ENCODE measurements at places on chromosomes 7 and 10.

- no peak for DNase-seq
These were observed 650.4 kb downstream of the NXPH1 start for GRCh38 chr7:9083837-9084236.

DNA sequence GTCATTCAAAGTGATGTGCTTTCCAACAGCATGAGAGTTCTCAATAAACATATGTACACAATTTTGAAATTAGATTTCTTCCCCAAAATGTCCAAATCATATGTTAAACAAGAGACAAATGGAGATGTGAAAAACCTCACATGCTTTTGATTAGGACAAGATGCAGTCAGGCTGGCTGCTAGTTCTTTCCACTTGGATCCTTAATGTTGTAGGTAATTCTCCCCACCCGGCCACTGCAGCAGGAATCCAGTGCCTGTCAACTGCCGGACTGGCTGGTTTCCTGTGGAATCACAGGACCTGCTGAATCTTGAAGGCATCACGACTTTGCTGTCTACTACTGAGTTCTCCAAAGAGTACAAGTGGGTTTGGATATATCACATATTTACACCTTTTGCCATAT, 138.6 kb upstream of the AKR1E2 start:
- DNase-seq: no peak

GRCh38 chr7:134832367-134832766, 52.9 kb downstream of the CALD1 start:
- DNase-seq: no peak

GRCh38 chr10:14723052-14723689, 51.5 kb downstream of the FAM107B start:
- no peak for DNase-seq

GRCh38 chr10:102438374-102438773, 6.0 kb upstream of the CUEDC2 start:
- DNase-seq: no peak

DNA sequence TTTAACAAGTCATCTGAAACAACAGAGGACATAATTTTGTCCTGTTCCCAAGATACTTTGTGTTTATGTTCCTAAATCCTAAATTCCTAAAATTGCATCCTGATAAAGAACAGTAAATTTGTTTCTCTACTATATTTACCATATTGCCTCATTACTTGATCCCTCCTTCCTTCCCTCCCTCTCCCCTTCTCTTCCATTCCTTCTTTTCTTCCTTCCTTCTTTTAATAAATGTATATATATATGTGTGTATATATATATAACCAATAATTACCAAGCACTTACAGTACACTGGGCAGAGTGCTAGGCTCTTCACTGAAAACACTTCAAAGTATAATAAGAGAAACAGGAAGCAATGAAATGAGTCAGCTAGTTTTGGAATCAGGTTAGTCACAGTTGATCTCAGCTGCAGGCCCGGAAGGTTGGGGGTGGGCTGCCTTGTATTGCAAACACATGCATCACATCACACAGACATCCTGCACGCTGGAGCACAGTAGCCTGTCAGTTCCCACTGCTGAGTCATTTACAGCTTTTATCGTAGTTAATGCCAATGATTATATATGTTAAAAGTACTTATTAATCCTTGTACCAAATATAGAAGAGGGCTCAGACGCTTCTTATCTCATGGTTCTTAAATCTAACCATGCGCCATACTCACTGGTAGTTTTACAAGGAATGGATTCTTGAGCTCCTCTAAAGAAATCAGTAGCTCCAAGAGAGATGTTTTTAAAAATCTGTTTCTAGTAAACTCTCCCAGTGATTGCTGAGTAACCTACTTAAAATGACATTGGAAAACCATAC, 551.7 kb downstream of the GRM8 start:
- DNase-seq: no peak

- no peak for DNase-seq
These were observed 625 bp downstream of the RP9 start for GRCh38 chr7:33108554-33109004.

DNA sequence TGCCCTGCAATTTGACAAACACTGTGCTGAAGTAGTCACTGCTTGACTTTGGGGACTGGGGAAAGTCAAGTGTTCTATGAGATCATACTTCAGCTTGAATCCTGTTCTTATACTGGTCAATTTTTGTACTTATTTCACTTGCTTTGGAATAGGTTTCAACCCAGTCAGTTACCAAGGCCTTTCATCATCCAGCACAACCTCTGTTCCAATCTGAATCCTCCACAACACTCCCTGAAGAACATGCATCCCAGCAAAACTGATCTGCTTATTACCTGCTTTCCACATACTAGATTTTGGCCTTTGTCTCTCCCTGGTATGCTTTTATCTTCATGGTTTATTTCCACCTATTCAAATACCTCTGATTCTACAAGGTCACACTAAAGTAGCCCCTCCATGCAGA, 29.5 kb downstream of the DPY19L1 start:
- DNase-seq: no peak

GRCh38 chr7:27251652-27252590, 9.3 kb downstream of the EVX1 start:
- DNase-seq: no peak

GRCh38 chr7:87105401-87105800, 45.9 kb upstream of the ELAPOR2 start:
- no peak for DNase-seq

GRCh38 chr7:20441991-20442441, 111.3 kb downstream of the ITGB8 start:
- DNase-seq: no peak

DNA sequence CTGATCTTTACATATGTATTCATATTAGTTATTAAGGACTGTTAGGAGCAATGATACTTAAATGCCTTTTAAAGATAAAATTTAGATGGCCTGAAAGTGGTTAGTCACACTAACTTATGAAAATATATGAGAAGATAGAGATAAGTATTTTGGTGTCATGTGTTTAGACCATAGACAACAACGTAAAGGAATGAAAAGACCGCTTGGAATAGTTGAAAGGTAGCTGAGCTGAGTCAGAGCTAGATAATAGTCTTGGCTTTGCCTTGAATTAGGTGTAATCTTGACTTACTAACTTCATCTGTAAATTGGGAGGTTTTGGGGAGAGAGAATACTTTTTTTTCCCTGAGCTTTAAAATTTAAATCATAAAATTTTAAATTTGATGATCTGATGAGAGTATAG, 127.0 kb downstream of the LYZL1 start:
- no peak for DNase-seq

DNA sequence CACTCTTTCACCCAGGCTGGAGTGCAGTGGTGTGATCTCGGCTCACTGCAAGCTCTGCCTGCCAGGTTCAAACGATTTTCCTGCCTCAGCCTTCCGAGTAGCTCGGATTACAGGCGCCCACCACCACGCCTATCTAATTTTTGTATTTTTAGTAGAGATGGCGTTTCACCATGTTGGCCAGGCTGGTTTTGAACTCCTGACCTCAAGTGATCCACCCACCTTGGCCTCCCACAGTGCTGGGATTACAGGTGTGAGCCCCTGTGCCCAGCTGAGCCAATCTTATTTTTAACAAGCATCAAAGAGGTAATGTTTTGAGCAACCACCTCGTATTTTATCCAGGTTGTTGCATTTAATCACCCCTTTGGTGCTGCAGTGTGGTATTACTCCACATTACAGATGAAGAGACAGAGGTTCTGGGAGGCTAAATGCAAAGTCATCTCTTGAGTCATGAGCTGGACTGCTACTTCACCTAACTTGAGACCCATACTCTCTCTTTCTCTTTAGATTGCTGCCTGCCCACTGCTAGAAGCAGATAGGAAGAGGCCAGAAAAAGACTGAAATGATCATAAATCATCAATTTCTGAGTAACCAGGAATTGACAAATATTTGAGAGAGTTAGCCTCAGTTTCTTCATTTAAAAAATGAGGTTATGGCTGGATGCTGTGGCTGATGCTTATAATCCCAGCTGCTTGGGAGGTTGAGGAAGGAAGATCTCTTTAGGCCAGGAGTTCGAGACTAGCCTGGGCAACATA, 116.2 kb downstream of the CAMK1D start:
- no peak for DNase-seq

- DNase-seq: no peak
These were observed 159.3 kb downstream of the ETV1 start for GRCh38 chr7:13829914-13830900.

DNA sequence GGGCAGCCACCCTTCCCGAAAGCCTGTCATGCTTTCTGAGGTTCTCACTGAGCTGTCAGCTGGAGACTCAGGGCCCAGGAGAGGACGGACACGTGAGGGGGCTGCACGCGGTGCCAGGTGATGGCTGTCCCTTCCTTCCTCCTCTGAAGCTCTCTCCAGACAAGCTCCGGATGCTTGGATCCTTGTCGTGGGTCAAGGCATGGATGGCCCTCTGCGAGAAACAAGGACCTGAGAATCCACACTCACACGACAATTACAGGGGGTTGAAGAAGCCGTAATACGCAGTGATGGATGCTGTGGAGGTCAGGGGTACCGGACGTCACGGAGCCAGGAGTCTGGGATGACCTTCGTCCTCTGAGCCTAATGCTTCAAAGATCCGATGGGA, 170.3 kb downstream of the USP6NL start:
- DNase-seq: no peak

DNA sequence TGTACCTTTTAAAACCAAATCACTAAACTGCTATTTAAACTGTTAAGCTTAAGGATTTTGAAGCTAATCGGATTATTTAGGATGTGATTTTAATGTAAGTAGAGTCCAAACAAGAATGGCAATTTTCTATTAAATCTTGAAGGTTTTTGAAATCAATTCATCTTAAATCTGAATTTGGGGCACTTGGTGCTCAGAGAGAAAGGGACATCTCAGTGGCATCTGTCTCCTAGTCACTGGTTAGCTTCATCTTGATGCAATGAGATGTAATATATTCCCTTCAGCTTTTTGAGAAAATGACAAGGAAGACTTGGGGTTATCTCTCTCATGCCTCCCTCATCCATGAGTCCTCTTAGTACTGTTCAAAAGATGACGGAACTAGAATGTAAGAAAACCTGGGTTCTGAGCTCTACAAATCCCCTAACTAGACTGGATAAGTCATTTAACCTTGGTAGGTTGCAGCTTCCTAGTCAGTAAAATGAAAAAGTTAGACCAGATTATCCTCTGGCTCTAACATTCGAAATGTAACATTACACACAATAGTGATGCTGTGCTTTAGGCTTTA, 198.5 kb upstream of the NEBL start:
- no peak for DNase-seq

DNA sequence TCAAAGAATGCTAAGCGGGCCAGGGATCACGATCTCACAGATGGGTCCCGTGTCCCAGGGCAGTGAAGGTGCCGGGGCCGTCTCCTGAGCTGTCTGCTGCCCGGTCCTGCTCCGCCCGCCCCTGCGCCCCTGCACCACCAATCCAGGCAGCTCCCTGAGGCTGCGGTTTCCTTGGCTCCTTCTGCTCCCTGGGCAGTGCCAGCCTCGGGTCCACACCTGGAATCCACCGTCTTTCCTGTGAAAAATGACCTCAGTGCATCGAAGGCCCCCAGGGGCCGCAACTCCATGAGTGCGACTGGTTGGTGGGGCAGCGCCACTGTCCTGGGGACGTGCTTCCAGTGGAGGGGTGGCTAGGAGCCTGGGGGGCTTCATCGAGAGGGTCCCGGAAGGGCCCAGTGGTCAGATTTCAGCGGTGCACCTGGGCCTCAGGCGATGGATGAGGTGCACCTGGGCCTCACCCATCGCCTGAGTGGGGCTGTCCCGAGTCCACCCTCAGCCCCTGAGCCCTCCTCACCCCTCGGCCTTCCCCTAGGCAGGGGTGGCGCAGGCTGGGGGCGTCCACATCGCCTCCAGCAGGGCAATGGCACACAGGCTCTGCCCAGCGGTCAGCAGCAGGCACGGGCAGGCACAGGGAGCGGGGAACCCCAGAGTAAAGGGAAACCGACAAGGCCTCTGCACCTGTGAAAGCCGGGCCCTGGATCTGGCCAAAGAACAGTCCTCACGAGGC, 27.2 kb downstream of the ADGRA1 start:
- DNase-seq: no peak

DNA sequence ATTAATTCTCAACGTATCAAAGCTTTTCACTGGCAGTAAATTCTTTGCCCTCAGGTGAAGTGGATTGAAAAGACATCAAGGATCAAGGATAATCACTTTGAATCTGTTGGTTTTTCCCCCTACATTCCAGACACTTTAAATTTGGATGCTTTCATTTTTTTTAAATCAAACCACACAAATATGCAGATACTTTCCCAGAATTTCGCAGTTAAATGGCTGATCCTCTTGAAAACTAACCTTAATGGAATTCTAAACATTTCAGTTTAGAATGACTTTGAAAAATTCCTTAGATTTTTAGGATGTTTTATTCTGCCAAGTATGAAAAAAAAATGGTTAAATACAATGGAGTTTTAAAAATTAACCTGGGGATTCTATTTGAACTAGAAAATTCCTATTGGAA, 325.9 kb downstream of the GFRA1 start:
- no peak for DNase-seq

GRCh38 chr7:7051206-7051877, 131.0 kb upstream of the C1GALT1 start:
- DNase-seq: no peak

- no peak for DNase-seq
These were observed 193.2 kb upstream of the GHITM start for GRCh38 chr10:83945982-83946718.

GRCh38 chr10:6396652-6397051, 183.4 kb downstream of the PRKCQ start:
- DNase-seq: no peak

DNA sequence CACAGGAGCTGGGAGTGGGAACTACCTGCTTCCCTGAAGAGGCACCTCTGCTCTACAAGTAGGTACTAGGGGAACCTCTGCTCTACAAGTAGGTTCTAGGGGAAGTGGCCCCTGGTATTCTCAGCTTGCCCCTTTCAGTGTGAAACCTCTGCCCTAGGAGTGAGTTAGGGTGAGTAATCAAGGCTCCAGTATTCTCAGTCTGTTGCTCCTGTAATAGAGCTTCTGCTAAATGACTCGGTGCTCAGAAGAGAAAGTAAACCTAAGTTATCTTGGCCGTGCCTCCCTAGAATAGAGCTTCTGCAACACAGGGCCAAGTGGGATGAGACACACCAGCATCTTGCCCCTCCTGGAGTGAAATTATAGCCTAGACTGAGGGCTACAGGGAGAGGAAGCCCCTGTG, 13.4 kb upstream of the RASSF4 start:
- no peak for DNase-seq

GRCh38 chr10:64277536-64277935, 756.3 kb downstream of the REEP3 start:
- no peak for DNase-seq

GRCh38 chr7:71682181-71682580, 550.2 kb downstream of the GALNT17 start:
- DNase-seq: no peak

DNA sequence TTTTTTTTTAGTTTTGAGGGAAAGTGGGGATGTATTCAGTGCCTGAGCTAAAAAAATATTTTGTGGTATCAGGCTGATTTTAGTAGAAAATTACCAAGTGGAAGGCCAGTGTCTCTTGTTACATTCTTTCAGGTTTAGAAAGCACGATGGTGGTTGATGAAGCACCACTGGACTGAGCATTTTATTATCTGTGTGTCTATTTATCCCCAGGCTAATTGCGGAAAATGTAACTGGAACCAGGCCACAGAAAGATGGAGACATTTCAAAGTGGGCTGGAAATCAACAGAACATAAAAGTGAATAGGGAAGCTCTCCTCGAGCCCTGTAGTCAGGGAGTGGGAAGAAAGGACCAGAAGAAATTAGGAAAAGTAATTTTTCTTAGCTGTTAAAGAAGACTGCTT, 261.0 kb downstream of the STK31 start:
- DNase-seq: no peak

GRCh38 chr7:52639981-52640380, 395.5 kb upstream of the POM121L12 start:
- DNase-seq: no peak

All from D721Med (cell line).